LHCN-M2 (cell line): ENCODE measurements at places on chromosomes 3 and 15.
A peak's percentile ranks its signal among the peaks of the same experiment; 100 is the strongest.

- DNase-seq: no peak
Measured at GRCh38 chr3:174482541-174482940, 376.6 kb upstream of the NAALADL2 start.

- DNase-seq: no peak
Measured at GRCh38 chr3:7973006-7973405, 528.6 kb upstream of the LMCD1 start.

GRCh38 chr15:42087926-42088800 lies 6.2 kb downstream of the PLA2G4D start:
- DNase-seq: no peak

DNA sequence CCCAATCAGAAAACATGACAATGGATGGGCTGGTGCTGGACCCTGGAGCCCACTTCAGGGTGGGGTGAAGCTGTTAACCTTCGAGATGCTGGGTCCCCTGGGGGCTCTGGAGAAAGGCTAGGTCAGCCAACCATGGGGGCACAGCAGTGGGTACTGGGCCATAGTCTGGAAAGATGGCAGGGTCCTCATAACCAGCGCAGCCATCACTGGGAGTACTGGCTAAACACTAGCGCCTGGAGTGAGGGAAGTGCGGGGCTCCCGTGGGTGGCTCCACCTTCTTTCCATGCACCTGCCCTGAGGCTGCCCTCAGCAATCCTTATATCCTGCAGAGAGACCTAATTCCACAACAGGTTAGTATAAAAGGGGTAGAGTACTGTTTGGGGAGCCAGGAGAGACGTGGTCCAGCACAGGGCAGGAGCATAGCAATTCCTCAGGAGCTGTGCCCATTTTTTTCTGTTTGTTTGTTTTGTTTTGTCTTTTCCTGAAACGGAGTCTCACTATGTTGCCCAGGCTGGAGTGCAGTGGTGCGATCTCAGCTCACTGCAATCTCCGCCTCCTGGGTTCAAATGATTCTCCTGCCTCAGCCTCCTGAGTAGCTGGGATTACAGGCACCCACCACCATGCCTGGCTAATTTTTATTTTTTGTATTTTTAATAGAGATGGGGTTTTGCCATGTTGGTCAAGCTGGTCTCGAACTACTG lies 122.6 kb upstream of the MEF2A start:
- no peak for DNase-seq

GRCh38 chr3:168645180-168645579 lies 549.5 kb upstream of the GOLIM4 start:
- DNase-seq: no peak

GRCh38 chr3:31196881-31197364 lies 302.5 kb upstream of the GADL1 start:
- peak; percentile 88 for DNase-seq
